ENCODE measurements at places on chromosomes 12 and 14.

DNA sequence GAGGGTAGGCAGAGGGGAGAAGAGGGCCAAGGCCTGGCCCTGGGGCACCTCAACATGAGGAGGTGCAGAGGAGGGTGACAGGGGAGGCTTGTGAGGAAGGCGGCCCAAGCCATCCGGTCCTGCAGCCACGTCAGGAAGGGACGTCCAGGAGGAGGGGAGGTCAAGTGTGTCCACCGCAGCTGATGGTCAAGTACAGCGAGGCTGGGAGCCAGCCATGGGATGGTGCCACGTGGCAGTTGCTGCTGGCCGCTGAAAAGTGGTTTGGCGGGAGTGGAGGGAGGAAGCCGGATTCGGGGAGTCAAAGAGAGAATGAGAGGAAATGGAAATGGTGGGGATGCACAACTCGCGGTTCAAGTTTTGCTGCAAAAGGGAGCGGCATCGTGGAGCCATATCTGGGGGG is 41.2 kb downstream of the PRIMA1 start:
- DNase-seq, result no peak

GRCh38 chr14:99287269-99287942 is 15.4 kb upstream of the BCL11B start:
- no peak for DNase-seq

DNA sequence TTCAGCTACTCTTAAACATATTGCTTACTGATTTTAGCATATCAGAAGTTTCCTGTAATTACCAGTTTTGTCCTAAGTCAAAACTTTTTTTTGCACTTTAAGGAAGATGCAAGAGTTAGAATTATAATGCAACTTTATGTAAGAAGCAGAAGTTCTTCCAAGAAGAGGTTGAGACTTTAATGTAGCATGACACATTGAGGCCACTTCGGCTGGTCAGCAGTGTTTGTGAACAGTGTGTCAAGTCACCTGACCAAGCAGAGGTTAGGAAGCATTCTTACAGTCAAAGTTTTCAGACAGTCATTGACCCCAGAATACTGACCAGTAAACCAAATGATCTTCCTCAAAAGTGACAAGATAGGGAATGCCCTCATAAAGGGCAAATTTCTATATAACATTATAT is 15.2 kb downstream of the FGFR1OP2 start:
- DNase-seq, result no peak

DNA sequence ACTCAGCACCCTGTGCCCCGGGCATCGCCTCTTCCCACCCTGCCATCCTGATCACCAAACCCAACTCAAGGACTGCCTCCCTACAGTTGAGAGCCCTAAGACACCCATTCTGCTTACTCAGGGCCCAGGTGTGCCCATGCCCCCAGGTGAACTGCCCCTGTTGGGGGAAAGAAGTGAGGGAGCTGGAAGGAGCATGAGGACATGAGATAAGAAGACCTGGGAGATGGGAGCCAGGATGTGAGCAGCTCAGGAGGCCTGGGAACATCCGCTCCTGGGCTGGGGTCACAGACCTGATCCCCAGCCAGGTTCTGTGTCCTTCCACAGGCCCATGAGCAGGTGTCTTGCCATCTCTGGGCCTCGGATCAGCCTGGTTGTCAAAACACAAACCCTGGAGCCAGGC is 6.6 kb downstream of the RAPGEF3 start:
- DNase-seq, result no peak

GRCh38 chr14:36879558-36879957 is 217.9 kb downstream of the PAX9 start:
- DNase-seq, result no peak

GRCh38 chr14:91897106-91897701 is 29.9 kb upstream of the TC2N start:
- no peak for DNase-seq

- DNase-seq, result no peak
Measured at GRCh38 chr12:254039-254438, 8.6 kb downstream of the SLC6A13 start.

DNA sequence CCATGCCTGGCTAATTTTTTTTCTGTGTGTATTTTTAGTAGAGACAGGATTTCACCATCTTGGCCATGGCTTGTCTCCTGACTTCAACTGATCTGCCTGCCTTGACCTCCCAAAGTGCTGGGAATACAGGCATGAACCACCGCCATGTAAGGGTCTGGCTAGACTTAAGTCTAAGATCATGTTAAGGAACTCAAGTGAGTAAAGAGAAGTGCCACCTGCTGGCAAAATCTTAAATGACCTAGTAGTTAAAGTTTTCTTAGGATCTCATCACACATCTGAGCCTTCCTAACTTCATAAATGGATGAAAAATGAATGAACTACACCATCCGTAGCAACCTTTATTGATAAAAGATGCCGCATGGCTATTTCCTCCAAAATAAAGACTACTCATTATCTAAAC is 1.7 kb upstream of the C12orf56 start:
- no peak for DNase-seq

DNA sequence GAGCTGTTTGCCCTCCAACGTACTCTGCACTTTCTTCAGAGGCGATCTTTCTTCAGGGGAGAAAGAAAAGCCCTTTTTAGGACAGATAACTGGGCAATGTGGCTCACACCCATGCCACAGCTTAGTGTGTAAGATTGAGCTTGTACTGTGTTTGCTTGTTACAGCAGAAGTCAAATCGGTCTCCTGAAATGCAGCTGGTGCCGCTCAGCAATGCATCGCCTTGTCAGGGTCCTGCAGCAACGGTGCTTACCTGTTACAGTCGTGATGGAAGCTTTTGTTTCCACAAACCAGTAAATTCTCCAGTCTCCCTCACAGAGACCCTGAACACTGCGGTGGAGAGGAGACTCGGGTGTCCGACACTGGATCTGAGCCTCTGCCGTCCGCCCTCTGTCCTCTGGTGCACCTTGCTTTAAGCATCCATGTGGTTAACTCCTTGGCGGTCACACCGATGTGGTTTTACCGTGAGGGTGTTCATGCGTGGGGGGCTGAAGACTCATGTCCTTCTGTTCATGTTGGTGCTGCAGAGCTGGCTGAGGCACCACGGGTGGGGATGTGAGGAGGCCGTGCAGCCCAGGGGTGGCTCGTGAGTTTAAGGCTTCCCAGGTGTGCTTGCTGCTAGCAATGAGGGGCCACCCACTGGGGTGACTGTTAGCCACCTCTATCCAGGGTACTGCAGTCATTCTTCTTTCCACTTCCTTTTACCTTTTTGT is 47.3 kb downstream of the FBXL14 start:
- no peak for DNase-seq

- DNase-seq, result no peak
Measured at GRCh38 chr12:29048787-29049186, 100.3 kb upstream of the FAR2 start.

DNA sequence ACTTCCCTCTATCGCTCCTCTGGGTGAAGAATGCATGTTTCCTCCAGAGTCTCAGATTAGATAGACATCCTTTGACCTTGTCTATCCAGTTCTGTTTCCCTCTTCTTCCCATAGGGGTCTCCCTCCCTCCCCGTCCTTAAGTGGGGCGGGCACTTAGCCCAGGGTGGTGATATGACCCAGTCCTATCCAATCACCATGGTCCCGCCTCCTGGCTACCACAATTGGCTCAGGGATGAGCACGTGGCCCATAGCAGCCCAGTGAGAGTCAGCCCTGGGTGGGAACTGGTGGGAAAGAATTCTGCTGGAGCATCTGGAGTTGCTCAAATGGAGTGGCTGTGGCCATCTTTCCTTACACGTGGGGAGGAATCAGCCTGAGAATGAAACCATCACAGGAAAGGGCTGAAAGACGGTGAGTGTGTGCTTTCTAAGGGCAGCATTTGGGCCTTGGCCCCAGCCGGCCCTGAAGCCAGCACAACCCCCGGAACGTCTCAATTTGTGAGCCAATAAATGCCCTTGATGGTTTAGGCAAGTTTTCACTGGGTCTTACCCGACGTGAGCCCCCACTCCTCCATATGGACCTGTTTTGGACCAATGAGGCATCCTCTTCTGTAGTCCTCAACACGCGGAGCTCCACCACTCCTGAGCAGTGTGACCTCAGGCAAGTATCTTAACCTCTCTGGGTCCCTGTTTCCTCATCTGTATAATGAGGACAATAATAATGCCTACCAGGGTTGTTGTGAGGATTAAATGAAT is 14.4 kb upstream of the MLXIP start:
- no peak for DNase-seq

DNA sequence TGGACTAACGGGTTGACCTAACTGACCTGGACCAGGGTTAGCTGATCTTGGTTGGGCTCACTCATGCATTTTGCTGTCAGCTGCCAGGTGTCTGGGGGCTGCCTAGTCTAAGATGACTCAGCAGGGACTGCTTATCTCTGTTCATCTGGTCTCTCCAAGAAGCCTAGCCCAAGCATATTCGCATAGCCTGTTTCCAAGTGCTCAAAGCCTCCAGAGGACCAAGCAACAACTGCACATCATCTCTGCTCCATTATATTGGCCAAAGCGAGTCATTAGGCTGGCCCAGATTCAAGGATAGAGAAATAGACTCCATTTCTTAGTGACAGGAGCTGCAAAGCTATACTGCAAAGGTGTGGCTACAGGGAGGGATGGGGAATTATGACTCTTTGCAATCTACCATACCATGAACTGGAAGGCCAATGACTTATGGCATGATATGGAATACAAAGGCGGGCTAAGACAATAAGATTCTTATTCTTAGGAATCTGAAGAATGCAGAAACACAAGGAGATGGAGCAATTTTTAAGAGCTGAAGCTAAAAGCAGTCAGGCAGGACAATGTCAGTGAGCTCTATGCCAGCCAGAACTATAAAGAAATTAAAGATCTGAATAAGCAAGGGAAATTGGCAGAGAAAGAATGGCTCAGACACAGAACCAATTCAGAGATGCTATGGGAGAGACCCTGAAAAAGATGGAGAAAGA is 194.6 kb upstream of the FSCB start:
- no peak for DNase-seq

DNA sequence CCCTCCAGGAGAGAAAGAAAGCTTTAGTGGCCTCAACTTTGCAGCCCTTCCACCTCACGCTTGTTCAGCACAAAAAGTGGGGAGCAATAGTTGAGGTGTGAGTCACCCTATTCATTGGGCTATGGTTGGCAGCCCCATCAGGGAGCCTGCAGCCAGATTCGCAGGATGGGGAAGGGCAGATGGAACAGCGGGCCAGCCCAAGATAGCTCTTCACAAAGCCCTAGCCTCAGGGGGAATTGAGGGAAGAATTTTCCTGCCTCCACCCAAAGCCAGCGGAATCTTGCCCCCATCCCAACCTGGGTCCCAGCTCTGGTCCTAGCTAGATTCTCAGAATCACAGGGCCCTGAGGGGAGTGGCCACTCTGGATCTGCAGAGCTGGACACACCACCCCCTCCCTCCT is 3.6 kb upstream of the KRT5 start:
- no peak for DNase-seq

GRCh38 chr12:41699658-41700057 is 445.0 kb downstream of the GXYLT1 start:
- no peak for DNase-seq

- DNase-seq, result no peak
Measured at GRCh38 chr14:76917158-76917596, 91.0 kb downstream of the LRRC74A start.

- no peak for DNase-seq
Measured at GRCh38 chr14:99552572-99553216, 51.3 kb downstream of the CCDC85C start.

- DNase-seq, result no peak
Measured at GRCh38 chr14:59343585-59343984, 121.6 kb downstream of the GPR135 start.
